ENCODE measurements at places on chromosomes 13 and 19.

- DNase-seq = no peak
Measured at GRCh38 chr13:86383151-86383550, 583.9 kb upstream of the SLITRK6 start.

DNA sequence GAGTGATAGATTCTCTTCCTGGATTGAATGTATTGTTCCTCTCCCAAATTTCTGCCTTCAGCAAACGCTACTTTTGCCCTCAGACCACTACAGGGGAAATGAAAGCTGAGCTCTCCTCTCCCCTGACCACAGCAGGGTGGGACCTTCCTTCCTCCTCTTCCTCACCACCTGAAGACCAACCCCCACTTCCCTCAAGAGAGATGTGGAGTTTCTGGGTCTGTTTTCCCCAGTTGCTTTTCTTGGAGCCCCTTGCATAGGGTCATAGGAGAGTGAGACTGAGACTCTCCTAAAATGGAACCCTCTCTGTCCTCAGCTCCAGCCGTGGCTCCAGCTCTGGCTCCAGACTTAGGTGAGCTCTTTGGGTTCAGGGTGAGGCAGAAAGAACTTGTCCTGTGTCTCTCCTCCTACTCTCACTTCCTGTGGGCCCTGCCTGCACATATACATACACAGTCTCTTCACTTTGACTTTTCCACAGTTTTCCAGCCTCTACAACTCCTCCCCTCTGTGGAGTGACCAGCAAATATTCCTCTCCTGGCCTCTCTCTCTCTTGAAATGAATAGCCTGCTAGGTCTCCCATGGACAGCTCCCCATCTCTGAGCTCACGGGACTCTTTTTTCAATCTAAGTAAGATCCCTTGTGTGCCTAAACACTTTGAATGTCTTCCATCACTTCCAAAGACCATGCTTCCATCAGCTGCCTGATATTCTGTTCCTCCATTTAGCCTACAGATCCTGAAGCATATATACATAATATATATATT lies 19.2 kb upstream of the ZNF175 start:
- no peak for DNase-seq

DNA sequence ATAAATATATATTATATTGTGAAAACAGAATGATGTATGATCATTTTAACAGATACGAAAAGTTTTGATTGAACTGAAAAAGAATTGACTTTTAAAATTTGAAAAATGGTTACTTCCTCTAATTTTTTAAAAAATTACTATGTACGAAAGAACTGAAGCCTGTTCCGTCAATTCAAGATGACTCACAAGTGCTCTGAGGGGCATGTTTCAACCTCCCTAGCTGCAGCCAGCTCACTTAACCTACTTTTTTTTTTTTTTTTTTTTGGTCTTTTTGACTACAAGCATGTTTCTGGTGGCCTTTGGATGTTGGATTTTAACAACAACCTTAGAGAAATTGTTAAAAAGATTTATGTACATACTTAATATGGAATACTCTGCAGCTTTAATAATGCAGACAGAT lies 1139.3 kb downstream of the DIAPH3 start:
- no peak for DNase-seq

DNA sequence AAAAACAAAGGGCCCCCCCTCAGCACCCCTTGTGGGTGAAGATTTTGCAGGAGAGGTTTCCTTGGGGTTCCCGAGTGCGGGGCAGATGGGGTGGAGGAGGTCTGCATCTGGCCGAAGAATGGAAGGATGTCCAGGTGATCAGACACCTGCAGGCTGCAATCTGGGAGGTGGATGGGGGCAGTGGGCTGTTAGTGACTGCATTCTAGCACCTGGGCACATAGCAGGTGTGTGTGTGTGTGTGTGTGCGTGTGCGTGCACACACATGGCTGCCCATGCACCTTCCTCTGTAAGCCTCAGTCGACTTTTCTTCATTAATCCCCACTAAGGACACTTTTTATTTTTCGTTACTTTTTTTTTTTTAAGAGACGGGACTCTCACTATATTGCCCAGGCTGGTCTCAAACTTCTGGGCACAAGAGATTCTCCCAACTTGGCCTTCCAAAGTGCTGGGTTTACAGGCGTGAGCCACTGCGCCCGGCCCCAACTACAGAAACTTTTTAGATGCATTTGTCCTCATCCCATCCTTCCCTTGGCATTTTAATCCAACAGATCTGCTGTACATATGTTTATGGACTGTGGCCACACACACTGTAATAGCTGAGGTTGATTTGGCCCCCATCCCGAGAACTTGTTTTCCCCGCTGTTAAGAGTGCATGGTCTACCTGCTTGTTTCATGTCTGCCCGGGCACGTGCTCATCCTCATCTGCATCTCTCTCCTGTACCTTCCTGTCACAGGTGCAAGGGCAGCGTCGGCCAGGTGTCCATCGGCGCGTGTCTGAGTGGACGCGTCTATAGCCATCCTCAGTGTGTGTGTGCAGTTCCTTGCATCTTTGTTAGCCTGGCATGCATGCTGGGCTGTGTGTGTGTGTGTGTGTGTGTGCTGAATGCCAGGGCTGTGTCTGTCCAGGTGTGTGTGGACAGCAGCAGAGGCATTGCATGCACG lies 731 bp downstream of the MAG start:
- DNase-seq = no peak

GRCh38 chr13:82698941-82699340 lies 1183.3 kb downstream of the SLITRK1 start:
- no peak for DNase-seq

GRCh38 chr19:41263042-41263849 lies 926 bp upstream of the HNRNPUL1 start:
- DNase-seq = no peak

DNA sequence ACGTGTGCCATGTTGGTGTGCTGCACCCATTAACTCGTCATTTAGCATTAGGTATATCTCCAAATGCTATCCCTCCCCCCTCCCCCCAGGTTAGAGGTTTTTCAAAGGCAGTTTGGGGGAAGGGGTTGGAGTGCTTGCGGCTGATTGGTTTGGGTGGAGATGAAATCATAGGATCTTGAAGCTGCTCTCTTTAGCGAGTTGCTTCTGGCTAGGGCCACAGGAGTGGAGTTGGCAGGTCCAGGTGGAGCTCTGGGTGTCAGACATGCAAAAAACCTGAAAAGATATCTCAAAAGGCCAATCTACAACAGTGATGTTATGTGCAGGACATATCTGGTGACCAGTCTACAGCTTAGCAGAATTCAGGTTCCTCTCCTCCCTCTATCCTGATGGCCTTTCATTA lies 32.6 kb upstream of the CXCL17 start:
- no peak for DNase-seq

- no peak for DNase-seq
Measured at GRCh38 chr13:46908501-46908900, 11.6 kb upstream of the HTR2A start.

GRCh38 chr19:4694211-4694987 lies 24.3 kb upstream of the MYDGF start:
- DNase-seq = no peak

- DNase-seq = no peak
Measured at GRCh38 chr13:21058361-21058760, 3.0 kb downstream of the LATS2 start.

DNA sequence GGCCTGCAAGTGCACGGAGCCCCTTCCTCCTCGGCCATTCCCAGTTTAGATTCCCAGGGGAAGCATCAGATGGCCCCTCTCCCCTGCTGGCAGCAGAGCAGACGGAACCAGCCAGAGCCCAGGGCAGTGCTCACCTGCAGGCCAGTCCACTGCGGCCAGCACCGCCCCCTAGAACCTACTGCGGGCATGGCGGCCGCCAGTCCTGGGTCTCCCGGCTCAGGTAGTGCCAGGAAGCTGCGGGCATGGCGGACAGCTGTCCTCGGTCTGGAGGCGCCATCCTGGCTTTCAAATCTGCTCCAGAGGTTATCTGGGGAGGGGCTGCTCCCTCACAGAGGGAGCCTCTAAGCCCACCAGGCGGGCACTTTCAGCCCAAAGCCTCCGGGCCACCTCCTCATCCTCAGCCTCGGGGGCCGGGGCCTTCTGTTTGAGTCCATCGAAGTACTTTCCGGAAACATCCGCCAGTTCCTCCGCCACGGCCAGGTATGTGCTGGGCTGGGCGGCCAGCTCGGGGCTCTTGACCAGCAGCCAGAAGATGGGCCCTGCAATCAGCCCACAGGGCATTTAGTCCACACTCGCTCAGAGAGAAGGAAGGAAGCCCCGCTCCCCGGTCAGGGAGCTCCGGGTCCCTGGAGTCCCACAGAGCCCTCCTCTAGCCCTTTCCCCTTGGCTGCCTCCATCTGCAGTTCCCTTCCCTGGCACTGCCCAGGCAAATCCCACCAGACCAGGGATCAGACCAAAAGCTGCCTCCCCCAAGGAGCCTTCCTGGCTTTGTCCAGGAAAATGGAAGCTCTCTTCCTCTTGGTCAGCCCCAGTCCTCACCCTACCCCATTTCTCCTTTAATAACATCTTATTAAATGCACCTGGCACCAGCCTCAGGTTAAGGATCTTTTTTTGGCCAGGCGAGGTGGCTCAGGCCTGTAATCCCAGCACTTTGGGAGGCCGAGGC lies 7.0 kb upstream of the GP6 start:
- DNase-seq = no peak
